Right lung (tissue), 10 donors: ENCODE measurements at places on chromosomes 6 and 20. TPM values are rescaled to one million over a fixed set of nuclear protein-coding genes. Genes with fewer than 3 reads are reported as not detected.

Gene GPX5
- polyA plus RNA-seq: 0.10 TPM

Gene LSM14B
- polyA plus RNA-seq: 59.9 TPM

Gene TP53TG5
- 1.5 TPM for polyA plus RNA-seq

- no peak for DNase-seq
These were observed 229.9 kb upstream of the GRIK2 start for GRCh38 chr6:101163611-101164010.

- DNase-seq: no peak
These were observed 123.9 kb downstream of the UNC5CL start for GRCh38 chr6:40915165-40915564.

DNA sequence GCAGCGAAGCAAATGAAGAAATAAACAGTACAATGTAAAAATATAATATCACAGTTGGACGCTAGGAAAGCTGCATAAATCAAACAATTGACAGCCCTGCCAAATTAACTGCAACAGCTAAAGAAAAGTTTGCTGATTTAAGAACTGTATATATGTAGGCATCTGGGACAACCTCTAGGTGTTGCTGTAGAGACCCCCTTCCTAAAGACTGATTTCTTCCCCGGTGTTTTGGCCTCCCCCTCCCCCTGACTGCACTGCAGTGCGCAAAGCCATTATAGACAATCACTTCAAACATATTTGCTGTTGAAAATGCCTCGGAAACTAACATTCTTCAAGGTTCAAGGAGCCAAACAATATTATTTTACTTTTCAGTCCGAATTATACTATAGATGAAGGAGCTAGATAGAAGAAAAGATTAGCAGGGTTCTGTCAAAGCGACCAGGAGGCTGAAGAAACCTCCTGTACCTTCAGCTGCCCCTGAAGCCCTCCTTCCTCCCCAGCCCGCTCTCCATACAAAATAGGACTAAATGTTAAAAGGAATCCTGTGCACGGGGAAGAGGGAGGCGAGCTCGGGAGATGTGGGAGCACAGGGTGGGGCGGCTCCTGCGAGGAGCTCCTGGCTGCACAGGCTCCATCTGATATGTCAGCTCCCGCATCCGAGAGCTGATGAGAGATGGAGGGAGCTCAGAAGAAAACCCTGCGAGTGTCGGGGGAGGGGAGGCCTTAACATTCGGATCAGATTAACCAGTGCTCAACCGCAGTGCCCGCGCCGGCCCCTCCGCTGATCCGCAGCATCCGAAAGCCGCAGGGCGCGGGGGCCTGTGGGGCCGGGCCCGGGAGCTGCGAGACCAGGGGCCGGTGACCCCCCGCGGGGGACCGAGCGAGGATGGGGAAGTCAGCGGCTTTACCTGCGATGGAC, 822 bp downstream of the ELOVL4 start:
- DNase-seq: peak; percentile 6
